Metanephros (tissue), 2 donors: ENCODE measurements at places on chromosomes 3 and 15. TPM values are rescaled to one million over a fixed set of nuclear protein-coding genes. Genes with fewer than 3 reads are reported as not detected.

LIPH gene
- 1.9 TPM for total RNA-seq

GUCA1C gene
- not detected for total RNA-seq

GOLGA8J gene
- total RNA-seq = 0.12 TPM

NOP10 gene
- 125 TPM for total RNA-seq

C3orf85 gene
- total RNA-seq = 3.6 TPM

ESYT3 gene
- total RNA-seq = 3.4 TPM

RBP2 gene
- total RNA-seq = not detected

RBPMS2 gene
- total RNA-seq = 1.4 TPM

KATNBL1 gene
- 56.8 TPM for total RNA-seq

ROPN1 gene
- total RNA-seq = not detected

LRRC31 gene
- not detected for total RNA-seq

OR5H2 gene
- total RNA-seq = not detected

RAB6B gene
- total RNA-seq = 5.3 TPM

GOLGA6L7 gene
- not detected for total RNA-seq

ADPGK gene
- total RNA-seq = 74.4 TPM

MUC20 gene
- 36.7 TPM for total RNA-seq

ACP3 gene
- 79.9 TPM for total RNA-seq
